ENCODE measurements at places on chromosomes 6 and 20. TPM values are rescaled to one million over a fixed set of nuclear protein-coding genes. Genes with fewer than 3 reads are reported as not detected.

Gene VEGFA
- 86.4 TPM for polyA plus RNA-seq

- DNase-seq, result no peak
These were observed 100.8 kb upstream of the MRPS10 start for GRCh38 chr6:42318480-42318879.

Gene SLC17A1
- not detected for polyA plus RNA-seq

DNA sequence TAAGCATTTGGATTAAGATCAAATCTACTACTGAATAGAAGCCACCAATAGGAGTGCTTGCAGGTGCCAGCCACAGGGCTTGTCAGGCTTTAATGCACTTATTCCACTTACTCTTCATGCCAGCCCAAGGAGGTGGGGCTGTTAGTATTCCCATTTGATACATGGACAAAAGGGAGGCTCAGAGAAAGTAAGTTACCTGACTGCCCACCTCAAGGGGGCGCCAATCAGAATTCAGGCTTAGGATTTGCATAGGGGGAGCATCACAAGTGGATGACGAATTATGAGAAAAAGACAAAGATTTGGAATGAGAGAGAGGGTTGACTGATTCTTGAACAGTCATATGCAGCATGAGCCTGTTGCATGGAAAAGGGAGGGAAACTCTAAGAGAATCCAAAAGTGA is 188.4 kb upstream of the TSHZ2 start:
- DNase-seq, result no peak

DNA sequence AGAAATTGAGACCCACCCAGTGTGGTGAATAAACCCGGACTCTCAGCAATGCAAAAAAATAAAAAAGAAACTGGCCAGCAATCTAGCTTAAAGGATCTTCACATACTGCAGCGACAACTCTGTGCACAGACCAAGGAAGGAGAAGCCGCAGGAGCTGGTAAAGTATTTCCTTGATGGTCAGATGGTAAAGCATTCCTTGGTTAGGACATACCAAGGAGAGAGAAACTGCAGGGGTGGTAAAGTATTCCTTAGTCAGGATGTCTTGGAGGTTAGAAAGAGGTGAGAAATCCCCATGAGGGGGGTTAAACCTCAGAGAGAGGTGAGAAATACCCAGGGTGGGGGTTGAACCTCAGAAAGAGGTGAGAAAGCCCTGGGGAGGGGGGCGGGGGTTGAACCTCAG is 86.8 kb downstream of the PLG start:
- DNase-seq, result no peak

GRCh38 chr6:150683320-150683719 is 83.6 kb downstream of the PLEKHG1 start:
- DNase-seq, result no peak

Gene HLA-DRB1
- polyA plus RNA-seq, result 20.5 TPM

All from hindlimb muscle (tissue), 1 donor.